ENCODE measurements at places on chromosomes 16 and 17.

DNA sequence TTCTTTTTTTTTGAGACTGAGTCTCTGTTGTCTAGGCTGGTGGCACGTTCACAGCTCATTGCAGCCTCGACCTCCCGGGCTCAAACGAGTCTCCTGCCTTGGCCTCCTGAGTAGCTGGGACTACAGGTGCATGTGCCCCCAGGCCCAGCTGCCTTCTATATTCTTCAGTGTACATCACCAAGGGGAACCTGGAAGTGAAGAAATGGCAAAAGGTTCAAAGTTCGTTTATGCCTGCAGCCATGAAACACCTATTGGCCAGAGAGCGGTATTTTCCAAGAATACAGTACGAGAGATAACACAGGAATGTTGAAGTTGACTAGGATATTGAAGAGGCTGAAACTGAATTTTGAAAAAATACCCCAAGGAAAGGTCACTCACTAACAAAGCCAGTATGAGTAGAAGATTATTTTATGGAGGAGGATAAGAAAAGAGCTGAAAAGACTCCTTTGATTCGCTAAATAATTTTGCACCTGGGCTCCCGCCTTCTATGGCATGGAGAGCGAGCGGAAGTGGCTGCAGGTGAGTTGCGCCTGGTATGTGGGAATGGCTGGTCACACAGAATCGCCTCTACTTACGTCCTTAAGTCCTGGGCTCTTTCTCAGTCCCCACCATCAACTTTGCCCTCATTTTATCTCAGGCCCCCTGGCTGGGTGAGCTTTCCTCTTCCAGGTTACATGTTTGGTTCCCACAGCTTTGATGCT is 9.8 kb downstream of the ST6GALNAC1 start:
- no peak for DNase-seq

- no peak for DNase-seq
These were observed 86.0 kb downstream of the VAT1L start for GRCh38 chr16:77874347-77874746.

- no peak for DNase-seq
These were observed 134.5 kb downstream of the MRTFB start for GRCh38 chr16:14205666-14206065.

DNA sequence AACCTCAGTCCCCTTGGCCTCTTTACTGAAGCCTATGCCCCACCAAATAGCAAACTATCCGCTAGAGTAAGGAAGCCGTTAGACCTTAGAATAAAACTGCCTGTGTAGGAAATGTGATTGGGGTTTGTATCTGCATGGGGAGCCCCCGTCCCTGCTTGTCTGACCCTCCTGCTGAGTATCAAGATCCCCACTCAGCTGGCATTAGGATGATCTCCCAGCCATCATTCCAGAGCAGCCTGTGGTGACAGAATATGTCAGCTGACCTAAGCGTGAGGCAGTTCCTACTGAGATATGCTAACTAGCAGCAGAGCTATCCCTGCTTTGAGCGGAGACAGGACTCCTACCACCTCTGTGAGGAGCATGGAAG is 645 bp upstream of the GFOD2 start:
- peak; percentile 35 for DNase-seq

DNA sequence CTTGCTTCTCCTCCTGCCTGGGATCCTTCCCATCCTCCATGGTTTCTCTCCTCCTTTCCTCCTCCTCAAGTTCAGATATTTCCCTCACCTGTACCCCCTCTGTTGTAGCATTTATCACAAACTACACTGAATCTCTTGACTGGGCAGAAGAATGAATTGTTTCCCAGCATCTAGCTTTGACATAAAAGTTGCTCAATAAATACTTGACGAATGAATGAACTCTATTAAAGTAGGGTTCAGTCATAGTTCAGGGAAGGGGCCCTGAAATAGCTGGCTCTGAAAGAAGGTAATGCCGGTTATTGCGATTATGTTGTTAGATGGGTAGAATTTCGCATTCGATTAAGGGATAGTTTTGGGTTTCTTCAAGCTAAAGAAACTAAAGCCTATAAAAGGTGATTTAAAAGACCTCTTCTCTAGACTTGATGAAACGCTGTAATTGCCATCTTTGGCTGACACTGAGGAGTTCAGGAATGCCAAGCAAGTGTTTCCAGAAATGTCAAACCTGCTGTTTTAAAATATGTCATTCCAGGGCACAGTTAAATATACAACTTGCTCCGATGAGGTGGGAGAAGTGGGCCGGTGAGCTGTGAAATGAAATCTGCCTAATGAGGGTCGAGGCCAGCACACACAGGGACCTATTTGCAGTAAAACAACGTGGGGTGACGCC is 1.0 kb upstream of the CPD start:
- no peak for DNase-seq

- DNase-seq = no peak
These were observed 17.6 kb upstream of the FA2H start for GRCh38 chr16:74792225-74792624.

DNA sequence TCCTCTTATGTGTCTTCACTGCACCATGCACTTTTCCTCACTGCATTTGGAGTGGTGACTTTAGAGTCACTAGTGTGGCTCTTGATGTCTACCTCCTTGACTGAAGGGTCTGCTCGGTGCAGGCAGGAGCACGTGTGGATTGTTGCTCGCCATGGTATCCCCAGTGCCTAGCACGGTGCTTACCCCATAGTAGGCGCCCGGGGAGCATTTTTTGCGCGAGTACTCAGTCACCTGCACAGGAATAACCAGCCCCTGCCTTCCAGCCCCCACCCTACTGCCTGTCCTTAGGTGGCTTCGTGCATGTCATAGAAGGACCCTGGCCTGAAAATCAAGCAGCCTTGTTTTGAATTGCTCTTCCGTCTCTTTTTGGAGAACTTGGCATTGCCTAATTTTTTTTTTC is 31.3 kb downstream of the CDRT15 start:
- DNase-seq = no peak

DNA sequence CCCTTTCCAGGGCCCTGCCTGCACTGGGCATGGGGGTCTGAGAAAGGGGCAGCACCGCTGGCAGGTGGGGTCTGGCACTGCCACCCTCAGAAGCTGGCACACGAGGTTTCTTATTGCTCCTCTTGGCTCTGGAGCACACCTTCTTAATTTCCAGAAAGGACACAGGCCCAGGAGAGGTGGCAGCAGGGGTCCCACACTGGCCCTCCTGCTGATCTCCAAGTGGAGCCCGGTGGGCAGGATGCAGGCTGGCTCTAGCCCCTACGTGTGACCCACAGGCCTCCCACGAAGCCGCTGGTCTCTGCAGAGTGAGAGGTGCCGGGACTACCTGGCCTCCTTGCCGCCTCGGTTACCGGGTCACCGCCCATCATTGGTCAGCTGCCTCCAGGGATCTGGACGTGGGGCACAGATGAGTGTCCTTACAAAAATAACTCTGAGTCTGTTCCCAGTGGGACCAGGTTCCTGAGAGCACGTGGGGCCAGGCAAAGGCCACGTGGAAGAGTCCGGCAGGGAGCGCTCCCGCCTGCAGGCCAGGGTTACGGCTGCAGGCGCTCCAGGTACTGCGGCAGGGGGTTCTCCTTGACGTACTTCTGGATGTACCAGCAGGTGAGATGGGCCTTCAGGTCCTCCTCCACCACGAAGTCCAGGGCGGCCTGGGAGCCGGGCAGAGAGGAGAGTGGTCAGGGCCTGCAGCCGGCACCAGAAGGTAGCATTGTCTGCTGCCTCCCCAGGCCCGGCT is 10.3 kb downstream of the NATD1 start:
- no peak for DNase-seq

DNA sequence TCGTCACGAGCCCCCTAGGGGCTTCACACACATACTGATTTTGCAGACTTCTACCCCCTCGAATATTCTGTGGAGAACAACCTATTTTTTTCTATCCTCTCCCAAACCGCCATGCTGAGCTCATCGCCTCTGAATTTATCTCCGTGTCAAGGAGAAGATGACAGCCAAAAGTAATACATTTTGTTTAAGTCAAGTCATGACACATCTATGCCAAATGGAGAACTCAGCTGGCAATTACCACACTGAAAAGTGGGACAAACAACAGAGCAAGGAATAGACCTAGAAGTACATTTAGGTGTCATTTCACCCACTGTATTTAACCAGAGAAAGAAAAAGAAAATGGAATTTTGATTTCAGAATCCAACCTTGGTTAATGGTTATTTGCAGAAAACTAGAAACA is 260.2 kb downstream of the SLC39A11 start:
- DNase-seq = no peak

DNA sequence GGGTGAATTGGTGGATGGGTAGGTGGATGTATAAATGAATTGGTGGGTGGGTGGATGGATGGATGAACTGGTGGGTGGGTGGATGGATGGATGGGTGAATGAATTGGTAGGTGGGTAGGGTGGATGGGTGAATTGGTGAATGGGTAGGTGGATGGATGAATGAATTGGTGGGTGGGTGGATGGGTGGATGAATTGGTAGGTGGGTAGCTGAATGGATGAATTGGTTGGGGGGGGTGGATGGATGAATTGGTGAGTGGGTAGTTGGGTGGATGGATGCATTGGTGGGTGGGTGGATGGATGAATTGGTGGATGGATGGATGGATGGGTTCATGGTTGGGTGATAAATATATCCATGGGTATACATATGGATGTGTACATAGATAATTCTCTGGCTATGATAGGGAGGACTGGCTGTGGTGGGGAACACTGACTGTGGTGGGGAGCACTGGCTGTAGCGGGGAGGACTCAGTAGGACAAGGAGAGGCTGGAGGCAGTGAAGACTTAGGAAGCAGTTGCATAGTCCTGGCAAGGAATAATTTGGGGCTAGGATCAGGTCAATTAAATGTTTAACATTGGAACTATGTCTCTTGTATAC is 54.4 kb downstream of the ABCC1 start:
- no peak for DNase-seq

DNA sequence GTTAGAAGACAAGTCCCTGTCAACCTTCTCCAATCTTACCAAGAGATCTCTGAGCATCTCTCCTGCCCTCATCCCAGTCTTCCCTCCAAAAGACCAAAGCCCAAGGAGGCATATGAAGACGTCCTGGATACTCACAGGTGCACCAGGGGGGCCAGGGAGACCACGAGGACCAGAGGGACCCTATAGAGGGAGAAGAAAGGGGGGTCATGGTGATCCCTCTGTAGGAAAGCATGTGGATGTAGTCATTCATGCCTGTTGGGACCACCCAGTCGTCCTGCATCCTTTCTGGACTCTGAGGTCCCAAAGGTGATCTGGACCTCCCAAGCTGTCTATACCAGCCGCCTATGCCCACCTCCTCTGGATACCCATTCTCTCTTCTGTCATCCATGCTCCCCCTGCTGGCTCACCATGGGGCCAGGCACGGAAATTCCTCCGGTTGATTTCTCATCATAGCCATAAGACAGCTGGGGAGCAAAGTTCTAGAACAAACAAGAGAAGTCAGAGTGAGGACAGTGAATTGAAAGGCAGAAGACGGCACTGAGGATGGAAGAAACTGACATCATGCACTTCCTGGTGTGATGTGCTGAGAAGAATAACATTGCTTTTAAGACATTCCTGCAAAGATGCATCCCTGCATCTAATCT is 3.3 kb downstream of the COL1A1 start:
- peak; percentile 72 for DNase-seq

DNA sequence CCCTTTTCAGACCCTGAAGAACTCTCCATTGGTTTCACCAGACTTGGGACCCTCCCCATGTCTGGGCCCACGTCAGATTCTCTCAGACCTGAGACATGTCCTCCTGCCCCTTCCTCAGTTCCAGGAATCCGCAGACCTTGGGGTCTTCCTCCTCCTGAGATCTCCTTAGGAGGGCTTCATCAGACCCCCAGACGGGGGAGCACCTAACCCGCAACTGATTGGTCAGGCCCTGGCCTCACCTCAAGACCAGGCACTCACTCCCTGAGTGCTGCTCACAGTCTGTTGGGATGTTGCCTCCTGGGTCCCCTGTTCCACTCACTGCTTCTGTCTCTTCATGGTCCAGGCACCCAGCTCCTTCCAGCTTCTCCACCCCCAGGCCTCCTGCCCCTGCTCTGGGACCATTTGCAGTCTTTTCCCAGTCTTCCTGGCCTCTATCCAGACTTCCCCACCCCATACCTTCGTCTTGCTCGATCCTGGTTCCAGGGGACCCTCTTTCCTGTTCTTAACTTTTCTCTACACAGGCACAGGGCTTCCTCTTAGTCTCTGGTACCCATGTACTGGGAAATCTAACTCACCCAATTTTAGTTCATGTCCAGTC is 1.2 kb downstream of the GID4 start:
- DNase-seq = no peak

DNA sequence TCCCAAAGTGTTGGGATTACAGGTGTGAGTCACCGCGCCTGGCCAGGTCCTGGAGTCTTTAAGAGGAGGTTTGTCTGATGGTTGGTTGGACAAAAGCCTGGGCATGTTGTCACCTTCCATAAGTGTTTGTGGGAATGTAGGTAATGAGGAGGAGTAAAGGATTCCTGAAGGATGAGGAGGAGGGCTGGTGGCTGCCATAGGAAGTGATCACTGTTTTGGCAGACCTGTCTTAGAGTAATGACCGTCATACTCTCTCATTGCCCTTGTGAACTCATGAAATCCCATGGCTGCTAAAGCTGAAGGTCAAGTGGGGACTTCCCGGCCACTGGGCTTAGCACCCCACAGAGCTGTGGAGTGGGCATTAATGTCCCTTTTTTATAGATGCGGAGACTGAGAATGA is 40.5 kb downstream of the TENT4B start:
- DNase-seq = peak; percentile 48

DNA sequence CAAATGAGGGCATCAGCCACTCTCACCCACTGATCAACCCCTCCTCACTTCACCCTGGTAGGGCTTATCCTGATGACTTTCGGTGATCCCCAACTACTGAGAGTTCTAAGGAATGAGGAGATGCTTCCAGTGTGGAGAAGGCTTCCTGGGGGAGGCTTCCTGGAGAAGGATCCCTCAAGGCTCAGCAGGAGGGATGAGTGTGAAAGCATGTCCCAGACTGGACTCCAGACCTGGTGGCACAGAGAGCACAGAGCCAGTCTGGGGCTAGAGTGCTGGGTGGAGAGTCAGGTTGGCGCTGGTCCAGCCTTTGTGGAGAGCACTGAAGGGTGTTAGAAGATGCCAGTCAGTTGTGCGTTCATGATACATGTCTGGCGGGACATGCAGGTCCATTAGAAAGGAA is 53.7 kb downstream of the PLD6 start:
- DNase-seq = no peak

DNA sequence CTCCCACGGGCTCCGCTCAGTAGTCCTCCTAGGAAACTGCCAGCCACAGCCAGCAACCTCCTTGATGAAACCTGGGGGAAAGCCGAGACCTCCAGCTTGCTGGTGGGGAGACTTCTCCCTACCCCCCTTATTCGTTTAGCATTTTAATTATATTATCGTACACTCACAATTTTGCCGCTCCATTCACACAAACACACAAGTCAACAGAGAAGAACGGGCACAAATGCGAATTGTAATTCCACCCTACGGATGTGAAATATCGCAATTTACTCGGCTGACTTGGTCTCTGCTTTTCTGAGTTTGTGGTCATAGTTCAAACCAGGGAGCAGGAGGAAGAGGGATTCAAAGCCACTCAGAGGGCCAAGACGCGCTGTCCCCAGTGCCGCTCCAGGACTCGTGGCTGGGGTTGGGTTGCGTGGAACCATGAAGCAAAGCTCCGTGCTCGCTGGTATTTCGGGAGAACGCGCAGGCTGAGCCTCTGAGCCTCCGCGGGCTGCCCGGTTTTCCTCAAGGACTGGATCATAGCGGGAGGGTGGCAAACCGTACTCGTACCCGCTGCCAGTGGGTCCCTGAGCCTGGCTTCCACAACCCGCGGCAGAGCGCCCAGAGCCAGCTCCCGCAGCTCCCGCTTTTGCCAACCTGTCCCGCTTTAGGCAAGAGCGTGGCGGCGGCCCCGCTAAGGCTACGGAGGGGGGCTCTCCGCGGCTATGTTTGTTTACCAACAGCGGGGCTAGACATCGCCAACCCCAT is 2.0 kb downstream of the LHX1 start:
- no peak for DNase-seq

GRCh38 chr17:45149669-45150664 is 1.7 kb downstream of the HEXIM1 start:
- no peak for DNase-seq

GRCh38 chr16:57711346-57711745 is 16.7 kb downstream of the DRC7 start:
- no peak for DNase-seq
